Osteoblast (primary cell): ENCODE measurements at places on chromosomes 12 and 14. TPM values are rescaled to one million over a fixed set of nuclear protein-coding genes. Genes with fewer than 3 reads are reported as not detected.
A peak's percentile ranks its signal among the peaks of the same experiment; 100 is the strongest.

- H3K27ac ChIP-seq = no peak overlapping the region
- no peak overlapping the region for H3K4me3 ChIP-seq
- H3K36me3 ChIP-seq = no peaks in the 10 kb centered on the region
Observed at GRCh38 chr12:71159264-71159663, 1.5 kb upstream of the TSPAN8 start.

DNA sequence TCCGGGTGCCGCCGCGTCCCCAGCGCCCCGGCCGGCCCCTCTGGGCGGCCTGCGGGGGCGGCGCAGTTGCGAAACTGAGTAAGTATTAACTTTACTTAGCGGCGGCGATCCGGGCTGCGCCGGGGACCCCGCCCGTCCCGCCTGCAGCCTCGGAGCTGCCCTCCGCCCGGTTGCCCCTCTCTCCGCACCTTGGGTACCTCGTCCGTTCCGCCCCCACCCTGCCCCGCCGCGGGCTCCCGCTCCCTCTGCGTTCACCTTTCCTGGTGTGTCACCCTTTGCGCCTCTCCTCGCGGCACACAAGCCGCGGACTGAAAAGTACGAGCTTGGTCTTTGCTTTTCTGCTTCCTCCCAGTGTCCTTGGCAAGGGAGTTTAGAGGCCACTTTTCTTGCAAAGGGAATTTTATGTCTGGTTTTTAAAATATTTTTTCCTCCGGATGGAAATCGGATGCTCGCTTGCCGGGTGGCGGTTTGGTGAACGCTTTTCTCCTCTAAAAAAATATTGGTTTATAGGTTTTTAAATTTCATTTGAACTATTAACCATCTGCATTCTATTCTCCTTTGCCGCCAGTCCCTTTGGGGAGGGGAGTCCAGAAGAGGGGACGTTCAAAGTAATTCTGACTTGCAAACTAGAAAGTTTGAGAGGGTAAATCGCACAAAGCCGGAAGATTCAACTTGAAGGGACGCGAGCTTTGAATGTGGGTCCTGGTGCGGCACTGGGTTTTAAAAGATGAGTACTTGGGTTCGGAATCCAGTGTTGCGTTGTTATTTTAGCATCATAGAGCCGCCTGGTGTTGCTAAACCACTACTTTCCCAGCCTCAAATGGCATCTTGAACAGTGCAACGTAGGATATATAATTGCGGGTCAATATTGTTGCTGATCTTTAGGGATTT is 834 bp downstream of the RASSF8 start:
- H3K36me3 ChIP-seq = peaks cover 25% of the 10 kb centered on the region
- H3K27me3 ChIP-seq = no peaks in the 10 kb centered on the region
- H3K4me1 ChIP-seq = peaks cover 14% of the 10 kb centered on the region
- H3K4me3 ChIP-seq = peak overlapping the region; percentile 90

GRCh38 chr12:112826011-112826410 is 34.5 kb downstream of the RPH3A start:
- no peak for DNase-seq
- no peaks in the 10 kb centered on the region for H3K36me3 ChIP-seq
- no peak overlapping the region for H3K4me3 ChIP-seq
- H3K27me3 ChIP-seq = peaks cover 8% of the 10 kb centered on the region
- H3K27ac ChIP-seq = no peak overlapping the region

GRCh38 chr14:103633391-103633790 is 4.4 kb downstream of the KLC1 start:
- H3K4me1 ChIP-seq = peaks cover 28% of the 10 kb centered on the region
- DNase-seq = no peak

GRCh38 chr14:64983439-64984310 is 3.0 kb upstream of the FNTB start:
- H3K27ac ChIP-seq = no peak overlapping the region
- H3K36me3 ChIP-seq = no peaks in the 10 kb centered on the region
- peaks cover 14% of the 10 kb centered on the region for H3K4me1 ChIP-seq
- peak overlapping the region; percentile 61 for H3K4me3 ChIP-seq
- DNase-seq = no peak
- no peaks in the 10 kb centered on the region for H3K27me3 ChIP-seq

DNA sequence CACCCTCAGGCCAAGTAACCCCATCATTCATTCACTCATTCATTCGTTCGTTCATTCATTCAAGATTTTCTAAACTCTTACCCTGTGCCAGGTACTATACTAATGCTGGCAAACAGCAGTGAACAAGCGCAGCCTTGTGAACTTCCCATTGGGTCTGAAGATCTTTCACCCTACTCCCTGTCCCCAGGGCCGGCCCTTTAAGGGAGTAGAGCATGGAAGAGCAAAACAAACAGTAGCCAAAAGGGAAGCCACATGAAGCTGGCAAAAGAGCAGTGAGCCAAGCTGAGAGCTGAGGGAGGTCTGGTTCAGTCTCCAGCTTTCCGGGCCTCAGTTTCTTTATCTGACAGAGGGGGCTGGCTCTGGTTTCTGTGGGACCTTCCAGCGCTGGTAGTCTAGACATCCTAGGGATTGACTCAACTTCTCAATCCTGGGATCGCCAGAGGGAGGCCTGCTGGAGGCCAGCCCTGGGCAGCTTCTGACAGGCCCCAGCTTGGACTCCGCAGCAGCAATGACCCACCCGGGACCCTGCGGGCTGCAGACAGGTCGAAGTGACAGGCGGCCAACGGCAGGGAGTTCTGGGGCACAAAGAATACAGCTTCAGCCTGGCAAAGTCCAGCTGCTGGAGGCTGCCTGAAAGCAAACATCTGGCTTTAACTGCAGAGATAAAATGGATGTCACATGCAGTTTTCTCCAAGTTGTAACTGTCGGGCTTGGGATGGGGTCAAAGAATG is 27.1 kb downstream of the ACTN1 start:
- DNase-seq = no peak
- H3K4me3 ChIP-seq = no peak overlapping the region
- H3K27me3 ChIP-seq = no peaks in the 10 kb centered on the region
- H3K36me3 ChIP-seq = peaks cover 28% of the 10 kb centered on the region
- peaks cover 94% of the 10 kb centered on the region for H3K4me1 ChIP-seq

DNA sequence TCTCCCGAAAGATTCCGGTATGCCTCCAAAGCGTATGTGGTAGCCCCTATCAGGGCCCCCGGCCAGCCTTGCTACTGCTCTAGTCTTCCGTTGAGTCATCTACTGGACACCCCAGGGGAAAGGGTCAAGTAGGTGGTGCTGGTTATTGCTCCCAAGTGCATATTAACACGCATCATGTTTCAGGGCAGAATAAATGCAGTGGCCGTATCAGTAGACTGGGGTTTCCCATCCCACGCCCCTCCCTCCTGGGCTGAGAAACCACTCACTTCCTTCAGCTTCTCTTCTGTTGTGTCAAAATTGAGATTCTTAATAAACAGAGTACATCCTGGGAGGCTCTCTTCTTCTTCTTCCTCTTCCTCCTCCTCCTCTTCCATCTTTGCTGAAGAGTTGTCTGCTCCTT is 39.3 kb downstream of the RBM19 start:
- H3K4me3 ChIP-seq = no peak overlapping the region
- peaks cover 28% of the 10 kb centered on the region for H3K36me3 ChIP-seq
- no peak overlapping the region for H3K27ac ChIP-seq
- peaks cover under 1% of the 10 kb centered on the region for H3K4me1 ChIP-seq

DNA sequence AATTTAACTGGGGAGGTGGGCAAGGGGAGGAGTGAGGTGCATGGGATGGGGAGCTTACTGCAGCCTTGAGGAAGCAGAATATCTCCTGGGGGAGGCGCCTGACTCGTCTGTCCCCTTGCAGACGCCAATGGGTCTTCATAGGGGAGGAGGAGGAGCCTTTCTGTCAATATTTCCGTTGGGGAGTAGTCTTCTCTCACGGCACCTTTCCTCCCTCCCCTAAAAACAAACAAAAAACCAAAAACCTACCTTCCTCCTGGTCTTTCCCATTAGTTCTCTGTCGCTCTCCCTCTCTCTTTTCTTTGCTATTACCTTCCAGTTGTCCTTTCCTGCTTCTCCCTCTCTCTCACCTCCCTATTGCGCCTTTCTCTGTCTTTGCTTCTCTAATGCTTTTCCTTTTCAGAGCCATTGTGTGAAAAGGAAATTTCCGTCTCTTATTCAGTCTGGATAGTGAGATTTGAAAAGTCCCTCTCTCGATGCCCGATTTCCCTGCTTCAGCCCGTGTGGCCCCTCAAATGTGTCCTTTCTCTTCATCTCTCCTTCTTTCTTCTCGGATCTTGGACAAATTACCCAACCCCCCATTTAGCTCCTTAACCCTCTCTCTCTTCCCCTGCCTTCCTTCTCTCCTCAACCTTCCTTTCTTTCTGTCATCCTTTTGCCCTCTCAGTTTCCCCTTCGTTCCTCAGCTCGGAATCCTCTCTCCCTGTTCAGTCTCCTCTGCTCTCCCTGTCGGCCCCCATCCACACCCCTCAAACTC is 5.9 kb downstream of the GPR84 start:
- peak overlapping the region; percentile 88 for H3K4me3 ChIP-seq
- peak overlapping the region; percentile 97 for H3K27ac ChIP-seq
- H3K36me3 ChIP-seq = no peaks in the 10 kb centered on the region
- H3K4me1 ChIP-seq = peaks cover 28% of the 10 kb centered on the region

DNA sequence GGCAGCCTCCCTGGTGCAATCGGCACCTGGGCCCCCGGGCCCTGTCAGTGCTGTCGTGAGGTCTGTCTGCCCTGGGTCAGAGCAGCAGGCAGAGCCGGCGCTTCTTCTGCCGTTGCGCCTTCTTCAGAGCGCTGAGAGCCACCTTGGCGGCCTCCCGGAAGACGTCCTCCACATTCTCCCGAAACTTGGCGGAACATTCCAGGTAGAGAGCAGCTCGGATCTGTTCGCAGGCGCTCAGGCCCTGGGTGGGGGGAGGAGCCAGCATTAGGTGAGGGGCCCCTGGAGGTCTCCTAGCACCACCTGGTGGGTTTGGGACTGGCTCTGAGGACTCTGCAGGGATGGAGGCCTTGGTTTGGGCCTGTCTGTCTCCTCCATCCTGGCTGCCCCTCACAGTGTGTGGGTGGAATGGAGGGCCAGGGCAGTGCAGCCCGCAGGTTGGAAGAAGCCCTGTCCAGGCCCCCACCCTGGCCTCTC is 14.0 kb downstream of the RHOF start:
- peaks cover 3% of the 10 kb centered on the region for H3K36me3 ChIP-seq
- H3K4me1 ChIP-seq = peaks cover 22% of the 10 kb centered on the region
- no peak overlapping the region for H3K4me3 ChIP-seq
- DNase-seq = peak; percentile 68

DNA sequence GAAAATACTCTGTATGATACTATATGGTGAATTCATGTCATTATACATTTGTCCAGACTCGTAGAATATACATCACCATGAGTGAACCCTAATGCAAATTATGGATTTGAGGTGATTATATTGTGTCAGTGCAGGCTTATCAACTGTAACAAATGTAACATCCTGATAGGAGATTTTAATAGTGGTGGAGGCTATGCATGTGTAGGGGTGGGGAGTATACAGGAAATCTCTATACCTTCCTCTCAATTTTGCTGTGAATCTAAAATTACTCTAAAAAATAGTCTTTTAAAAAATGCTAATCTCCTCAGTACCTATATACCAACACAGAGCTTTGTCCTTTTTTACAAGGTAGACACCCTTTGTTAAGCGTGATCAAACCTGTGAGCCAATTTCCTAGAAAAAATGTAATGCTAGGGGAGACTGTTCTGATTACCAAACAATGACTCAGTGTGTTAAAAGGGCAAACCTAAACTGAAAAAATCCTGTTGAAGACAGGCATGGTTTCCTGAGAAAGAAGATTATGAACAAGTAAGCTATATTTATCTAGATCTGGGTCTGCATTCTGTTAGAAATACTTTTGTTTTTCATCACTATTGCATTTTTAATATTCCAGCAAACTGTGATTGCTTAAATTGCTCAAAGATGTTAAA is 170.9 kb downstream of the DUSP6 start:
- H3K36me3 ChIP-seq = no peaks in the 10 kb centered on the region
- peak overlapping the region; percentile 55 for H3K27ac ChIP-seq
- H3K4me3 ChIP-seq = no peak overlapping the region
- peaks cover 27% of the 10 kb centered on the region for H3K4me1 ChIP-seq
- H3K27me3 ChIP-seq = no peaks in the 10 kb centered on the region

DNA sequence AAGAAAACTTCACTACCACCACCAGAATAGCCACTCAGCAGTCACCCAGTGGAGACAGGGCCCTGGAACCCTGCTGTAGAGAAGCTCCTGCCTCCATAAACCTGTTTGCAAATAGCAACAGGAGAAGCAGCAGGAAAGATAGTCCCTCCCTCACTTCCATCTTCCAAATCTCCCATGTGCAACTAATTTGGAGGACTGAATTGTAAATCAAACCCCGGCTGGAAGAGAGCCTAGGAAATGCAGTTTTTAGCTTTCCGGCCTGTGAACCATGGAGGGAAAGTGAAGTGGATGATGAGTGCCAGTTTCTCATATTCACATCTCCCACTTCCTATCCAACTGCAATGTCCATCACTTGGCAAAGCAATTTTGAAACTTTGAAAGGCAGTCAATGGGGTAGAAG is 167.2 kb upstream of the FRMD6 start:
- no peaks in the 10 kb centered on the region for H3K27me3 ChIP-seq
- no peak for DNase-seq
- no peak overlapping the region for H3K4me3 ChIP-seq

- peak; percentile 98 for DNase-seq
- peaks cover 4% of the 10 kb centered on the region for H3K36me3 ChIP-seq
- peak overlapping the region; percentile 75 for H3K4me3 ChIP-seq
- peak overlapping the region; percentile 60 for H3K27ac ChIP-seq
- H3K4me1 ChIP-seq = peaks cover 18% of the 10 kb centered on the region
- no peaks in the 10 kb centered on the region for H3K27me3 ChIP-seq
Observed at GRCh38 chr12:121536899-121537813, 43.7 kb downstream of the KDM2B start.

DNA sequence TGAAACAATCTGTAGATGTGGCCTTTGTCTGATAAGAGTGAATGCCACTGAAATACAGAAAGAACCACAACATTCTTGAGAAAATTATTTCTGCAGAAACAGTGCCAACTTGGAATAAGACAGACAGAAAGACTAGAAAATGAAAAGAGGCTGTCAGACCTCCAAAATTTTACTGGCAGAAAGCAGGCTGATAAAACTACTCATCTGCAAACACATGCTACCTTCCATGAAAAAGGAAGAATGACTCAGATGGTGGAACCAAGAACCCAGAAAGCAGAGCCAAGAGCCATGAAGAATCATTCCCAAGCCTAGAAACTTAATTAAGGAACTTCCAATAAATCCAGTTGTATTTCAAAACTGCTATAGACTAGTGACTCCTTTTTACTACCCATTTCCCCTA is 31.9 kb upstream of the OSBPL8 start:
- no peaks in the 10 kb centered on the region for H3K36me3 ChIP-seq
- no peak for DNase-seq
- H3K27me3 ChIP-seq = no peaks in the 10 kb centered on the region
- H3K27ac ChIP-seq = peak overlapping the region; percentile 30

DNA sequence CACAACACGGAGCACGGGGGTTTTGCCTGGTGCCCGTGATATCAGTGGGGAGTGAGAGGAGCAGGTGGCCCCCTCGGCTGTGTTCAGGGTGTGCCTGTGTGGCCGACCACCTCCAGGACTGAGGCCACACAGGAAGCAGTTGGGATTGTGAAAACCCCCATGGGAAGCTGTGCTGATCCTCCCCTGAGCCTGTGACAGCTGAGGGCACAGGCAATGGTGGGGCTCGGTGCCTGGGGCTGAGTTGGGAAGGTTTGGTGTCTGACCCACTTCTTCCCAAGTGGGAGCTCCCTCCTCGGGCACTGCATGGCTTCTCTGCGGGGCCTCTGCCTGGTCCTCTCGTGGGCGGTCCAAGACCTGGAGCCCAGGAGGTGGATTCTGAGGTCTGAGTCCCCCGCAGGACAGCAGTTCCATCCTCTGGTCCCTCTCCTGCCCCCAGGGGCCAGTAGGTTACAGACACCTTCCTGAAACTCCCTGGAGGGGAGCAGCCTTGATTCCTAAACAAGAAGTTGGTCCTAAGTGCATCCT is 17.9 kb downstream of the PACS2 start:
- no peaks in the 10 kb centered on the region for H3K36me3 ChIP-seq
- H3K4me1 ChIP-seq = peaks cover 9% of the 10 kb centered on the region

The PPFIBP1 gene
- total RNA-seq = 166 and 179 TPM in 2 replicates

The VRK1 gene
- total RNA-seq = 20.9 and 24.2 TPM in 2 replicates

The CPNE6 gene
- total RNA-seq = not detected in 2 replicates
